Retinal pigment epithelial cell (primary cell): ENCODE measurements at places on chromosomes 11 and 22.

- no peak for DNase-seq
Observed at GRCh38 chr22:21738081-21738480, 2.5 kb upstream of the YPEL1 start.

GRCh38 chr22:27317971-27318428 lies 483.6 kb downstream of the MN1 start:
- DNase-seq: no peak

- no peak for DNase-seq
Observed at GRCh38 chr22:50425179-50425916, 49.5 kb downstream of the SBF1 start.

DNA sequence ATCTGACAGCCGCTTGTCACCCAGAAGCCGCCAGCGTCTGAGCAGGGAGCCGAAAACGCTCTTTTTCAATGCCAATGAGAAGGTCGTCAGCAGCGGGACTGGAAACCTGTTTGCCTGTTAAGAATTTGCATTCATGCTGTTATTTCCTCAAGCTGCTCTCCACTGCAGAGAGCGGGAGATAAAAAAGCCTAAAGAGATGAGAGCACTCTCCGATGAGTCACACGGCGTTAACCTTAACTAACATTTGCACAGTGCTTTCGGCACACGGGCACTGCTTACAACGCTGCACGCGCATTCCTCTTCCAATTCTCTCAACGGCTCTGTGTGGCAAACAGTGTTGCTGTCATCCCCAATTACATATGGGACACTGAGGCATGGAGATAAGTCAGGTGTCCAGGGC lies 40.0 kb upstream of the RTL6 start:
- no peak for DNase-seq

DNA sequence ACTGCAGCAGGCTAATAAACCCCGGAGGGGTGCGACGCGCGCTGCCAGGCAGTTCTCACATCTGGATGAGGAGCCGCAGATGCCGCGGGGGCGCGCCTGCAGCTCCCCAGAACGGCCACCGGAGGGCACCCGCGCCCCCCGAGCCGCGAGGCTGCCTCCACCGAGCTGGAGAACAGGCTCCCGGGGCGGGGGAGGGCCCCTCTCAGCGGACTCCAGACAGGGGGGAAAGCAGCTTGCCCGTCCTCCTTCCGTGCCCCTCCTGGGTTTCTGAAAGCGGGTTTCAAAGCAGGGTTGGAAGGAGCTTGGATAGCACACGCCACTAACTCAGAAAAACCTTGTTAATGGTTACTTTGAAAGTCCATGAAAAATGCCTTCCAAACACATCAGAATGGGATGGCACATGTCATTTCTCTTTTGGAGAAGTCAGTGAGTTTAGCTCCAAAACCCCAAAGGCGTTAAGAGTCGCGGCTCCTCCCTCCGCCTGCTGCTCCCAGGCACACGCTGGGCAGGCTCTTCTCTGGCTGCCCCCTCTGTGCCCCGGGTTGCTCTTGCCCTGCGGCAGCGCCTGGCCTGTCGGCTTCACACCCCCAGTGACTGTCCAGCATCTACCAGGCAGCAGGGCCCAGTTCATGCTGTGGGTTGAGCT lies 317.8 kb downstream of the NTM start:
- no peak for DNase-seq
